ENCODE measurements at places on chromosomes 13 and 19.

GRCh38 chr13:33869005-33869404, 51.1 kb downstream of the RFC3 start:
- DNase-seq = no peak

- no peak for DNase-seq
Observed at GRCh38 chr13:44112700-44113329, 233.1 kb downstream of the LACC1 start.

DNA sequence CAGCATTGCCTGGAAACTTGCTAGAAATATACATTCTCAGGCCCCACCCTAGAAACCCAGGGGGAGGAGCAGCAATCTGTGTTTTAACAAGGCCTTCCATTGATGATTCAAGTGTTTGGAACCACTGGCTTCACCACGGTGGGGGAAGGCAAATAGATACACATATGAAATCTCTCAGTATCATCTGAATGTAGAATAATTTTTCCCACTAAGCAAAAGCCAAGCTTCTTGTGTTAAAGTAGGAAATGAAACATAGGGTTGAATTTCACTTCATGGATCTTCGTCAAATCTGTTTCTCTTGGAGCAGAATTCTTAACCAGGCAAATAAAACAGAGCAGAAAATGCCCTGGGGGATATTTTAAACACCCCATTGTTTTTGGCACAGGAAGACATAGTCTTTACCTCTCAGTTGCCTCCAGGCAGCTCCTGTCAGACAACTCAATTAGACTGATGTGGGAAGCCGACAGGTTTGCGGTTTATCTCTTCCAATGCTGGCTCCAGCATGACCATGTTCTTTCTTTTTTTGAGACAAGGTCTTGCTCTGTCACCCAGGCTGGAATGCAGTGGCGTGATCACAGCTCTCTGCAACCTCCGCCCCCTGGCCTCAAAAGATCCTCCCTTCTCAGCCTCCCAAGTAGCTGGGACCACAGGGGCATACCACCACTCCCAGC, 213.0 kb downstream of the FOXO1 start:
- no peak for DNase-seq

DNA sequence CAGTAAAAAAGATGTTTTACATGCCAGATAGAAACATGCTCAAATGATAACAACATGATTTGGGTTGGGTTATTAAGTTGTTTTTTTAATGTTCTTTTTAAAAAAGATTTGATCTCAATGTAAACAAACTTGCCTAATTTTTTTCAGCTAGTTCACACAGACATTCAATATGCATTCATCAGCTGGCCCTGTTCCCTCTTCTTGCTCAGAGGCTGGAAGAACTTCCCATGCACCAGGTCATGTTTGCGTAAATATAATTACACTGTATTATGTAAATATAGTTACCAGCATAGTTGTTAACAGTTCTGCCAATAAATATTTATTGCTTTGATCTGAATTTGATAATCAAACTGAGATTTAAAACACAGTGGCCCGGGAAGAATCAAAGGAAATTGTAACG, 70.6 kb downstream of the ATP11A start:
- DNase-seq = no peak

- no peak for DNase-seq
Observed at GRCh38 chr19:29415507-29415906, 110.3 kb upstream of the VSTM2B start.

- no peak for DNase-seq
Observed at GRCh38 chr13:113528101-113528812, 37.7 kb upstream of the DCUN1D2 start.

- no peak for DNase-seq
Observed at GRCh38 chr19:3479177-3479833, 1.0 kb downstream of the SMIM24 start.

DNA sequence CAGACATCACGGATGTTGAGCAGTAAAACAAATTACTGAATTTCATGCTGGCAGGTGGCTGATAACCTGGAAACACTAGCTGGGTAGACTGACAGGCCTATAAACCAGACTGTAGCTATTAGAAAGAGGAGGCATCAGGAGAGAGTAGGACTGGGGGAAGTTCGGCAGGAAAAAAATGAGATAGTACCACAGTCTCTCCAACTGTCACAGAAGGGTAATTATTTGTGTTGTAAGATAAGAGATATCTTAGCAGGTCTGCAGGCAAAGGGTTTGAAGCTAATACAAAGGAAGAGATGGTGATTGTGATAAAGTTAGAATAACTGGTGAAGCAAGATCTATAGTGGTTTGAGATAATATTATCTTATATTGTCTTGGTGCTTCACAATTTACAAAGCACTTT, 41.7 kb downstream of the MIPEP start:
- DNase-seq = no peak

GRCh38 chr19:30304540-30304939, 67.6 kb upstream of the ZNF536 start:
- DNase-seq = no peak

- no peak for DNase-seq
Observed at GRCh38 chr13:41312176-41312500, 1.1 kb downstream of the NAA16 start.

DNA sequence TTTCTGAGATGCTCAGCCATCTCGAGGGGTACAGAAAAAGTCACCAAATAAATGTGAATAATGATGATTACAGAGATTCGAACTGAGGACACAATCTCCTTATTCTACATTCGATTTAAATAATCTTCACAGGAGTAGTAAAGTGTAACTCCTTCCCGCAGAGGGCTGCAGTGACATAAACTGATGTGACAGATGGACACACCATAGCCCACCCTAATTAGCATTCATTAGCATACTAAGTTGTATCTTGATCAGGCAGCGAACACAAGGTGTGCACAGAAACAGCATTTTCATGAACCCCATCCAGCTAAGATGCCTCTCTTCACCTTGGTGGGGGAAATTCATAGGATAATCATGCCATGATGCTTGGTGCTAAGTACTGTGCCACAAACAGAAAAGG, 83.0 kb downstream of the TNFSF11 start:
- no peak for DNase-seq

DNA sequence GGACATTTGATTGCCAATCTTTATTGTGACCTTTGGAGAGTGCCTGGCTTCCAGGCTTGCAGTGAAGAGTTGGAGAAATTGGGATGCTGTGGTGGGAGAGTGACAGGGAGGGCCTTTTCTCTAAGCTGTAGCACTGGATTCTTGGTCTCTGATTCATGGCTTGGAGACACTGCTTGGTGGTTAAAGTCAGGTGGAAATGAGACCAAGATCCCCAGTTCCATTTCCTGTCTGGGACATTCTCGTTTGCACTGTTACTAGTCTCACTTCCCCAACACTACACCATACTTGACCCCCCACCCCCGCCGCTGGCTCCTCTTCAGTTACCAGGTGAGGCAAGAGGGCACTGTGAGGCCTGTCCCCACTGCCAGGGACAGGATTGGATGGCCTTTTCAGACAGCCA, 2.9 kb downstream of the SUPT5H start:
- no peak for DNase-seq

DNA sequence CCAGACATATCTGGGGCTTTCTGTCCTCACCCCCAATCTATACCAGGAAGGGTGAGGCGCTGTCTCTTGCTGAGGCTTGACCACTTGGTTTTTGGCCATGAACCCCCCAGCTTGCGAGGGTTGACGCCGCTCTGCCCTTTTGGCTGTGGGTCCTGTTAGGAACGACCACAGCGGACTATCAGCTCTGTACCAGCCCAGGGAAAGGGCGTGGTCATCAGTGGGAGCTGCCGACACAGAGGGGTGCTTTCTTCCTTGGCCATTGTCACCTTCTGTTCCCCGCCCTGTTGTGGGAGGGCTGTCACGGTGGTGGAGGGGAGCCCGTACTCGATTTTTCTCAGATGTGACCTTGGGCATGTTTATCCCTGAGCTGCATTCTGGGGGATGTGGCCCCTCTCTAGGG, 5.7 kb downstream of the DCAF15 start:
- no peak for DNase-seq

- DNase-seq = no peak
Observed at GRCh38 chr13:36880961-36881360, 39.1 kb downstream of the SMAD9 start.

- no peak for DNase-seq
Observed at GRCh38 chr13:84466461-84466860, 584.2 kb upstream of the SLITRK1 start.

- no peak for DNase-seq
Observed at GRCh38 chr13:27041341-27041740, 130.3 kb downstream of the USP12 start.

- DNase-seq = peak; percentile 55
Observed at GRCh38 chr19:44723952-44724319, 24.6 kb upstream of the BCL3 start.

- no peak for DNase-seq
Observed at GRCh38 chr19:52901842-52902241, 4.4 kb upstream of the ZNF320 start.

DNA sequence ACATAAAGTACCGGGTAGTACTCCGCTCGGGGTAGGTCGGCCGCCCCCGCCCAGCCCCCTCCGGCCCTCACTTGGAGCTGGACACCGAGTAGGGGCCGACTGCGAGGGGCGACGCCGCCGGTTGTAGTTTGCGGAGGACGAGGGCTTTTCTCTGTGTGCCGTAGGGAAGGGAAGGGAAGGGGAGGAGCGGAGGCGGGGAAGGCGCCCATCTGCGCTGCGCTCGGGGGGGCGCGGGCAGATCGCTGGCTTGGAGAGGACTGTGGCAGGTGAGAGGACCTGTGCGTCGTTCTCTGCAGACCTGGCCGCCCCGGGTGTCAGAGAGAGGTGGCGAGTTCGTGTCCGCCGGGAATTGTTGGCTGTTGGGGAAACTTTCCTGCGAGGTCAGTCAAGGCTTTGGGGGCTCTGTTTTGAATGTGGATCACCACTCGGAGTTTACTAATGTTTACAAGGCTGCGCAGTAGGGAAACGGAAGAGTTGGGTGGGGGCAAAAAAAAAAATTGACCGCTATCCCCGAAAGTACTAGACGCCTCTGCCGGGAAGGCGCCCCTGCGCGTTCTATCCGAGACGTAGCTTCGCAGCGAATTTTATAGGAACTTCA, 1.4 kb downstream of the ING1 start:
- peak; percentile 68 for DNase-seq

DNA sequence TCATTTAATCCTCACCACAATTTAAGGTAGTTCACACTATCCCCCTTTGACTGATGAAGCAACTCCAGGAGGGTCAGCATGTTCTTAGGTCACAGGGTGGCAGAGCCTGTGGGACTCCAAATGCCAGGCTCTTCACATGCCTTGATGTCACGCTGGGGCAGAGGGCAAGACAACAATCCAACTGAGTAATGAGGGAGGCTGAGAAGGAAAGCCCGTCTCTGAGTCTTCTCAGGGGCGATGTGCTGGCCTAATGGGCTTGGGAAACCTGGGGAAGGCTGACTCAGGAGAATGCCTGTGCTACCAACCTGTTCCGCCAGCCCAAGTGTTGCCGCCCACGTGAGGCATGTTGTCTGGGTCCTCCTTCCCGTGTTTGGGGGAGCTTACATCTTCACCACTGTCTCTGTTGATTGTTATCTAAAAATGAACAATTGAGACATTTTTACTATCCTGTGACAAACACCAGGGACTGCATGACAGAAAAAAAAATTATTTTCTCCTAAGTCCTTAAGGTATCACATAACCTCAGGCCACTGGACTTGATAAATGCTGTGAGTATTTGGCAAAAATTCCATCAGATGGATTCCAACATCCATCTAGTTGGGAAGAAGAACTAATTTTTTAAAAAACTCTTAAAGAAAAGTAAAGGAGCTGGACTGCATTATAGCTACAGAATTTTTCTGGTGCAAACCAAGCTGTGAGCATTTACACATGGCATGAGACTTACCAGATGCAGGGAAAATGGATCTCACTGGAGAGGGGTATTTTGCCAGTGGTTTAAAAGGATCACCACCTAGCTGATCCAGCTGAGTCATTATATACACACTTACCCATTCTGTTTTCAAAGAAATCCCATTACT, 157.5 kb downstream of the RGCC start:
- no peak for DNase-seq

GRCh38 chr19:5032101-5032967, 63.4 kb downstream of the KDM4B start:
- DNase-seq = no peak

DNA sequence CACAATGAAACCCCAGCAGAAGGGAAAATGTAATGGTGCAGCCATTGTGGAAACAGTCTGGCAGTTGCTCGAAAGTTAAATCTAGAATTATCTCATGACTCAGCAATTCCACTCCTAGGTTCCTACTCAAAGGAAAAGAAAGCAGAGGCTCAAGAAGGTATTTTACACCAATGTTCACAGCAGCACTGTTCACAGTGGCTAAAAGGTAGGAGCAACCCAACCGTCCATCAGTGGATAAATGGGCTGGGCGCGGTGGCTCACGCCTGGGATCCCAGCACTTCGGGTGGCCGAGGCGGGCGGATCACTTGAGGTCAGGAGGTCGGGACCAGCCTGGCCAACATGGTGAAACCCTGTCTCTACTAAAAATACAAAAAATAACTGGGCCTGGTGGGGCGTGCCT, 25.9 kb downstream of the ZFR2 start:
- DNase-seq = no peak

DNA sequence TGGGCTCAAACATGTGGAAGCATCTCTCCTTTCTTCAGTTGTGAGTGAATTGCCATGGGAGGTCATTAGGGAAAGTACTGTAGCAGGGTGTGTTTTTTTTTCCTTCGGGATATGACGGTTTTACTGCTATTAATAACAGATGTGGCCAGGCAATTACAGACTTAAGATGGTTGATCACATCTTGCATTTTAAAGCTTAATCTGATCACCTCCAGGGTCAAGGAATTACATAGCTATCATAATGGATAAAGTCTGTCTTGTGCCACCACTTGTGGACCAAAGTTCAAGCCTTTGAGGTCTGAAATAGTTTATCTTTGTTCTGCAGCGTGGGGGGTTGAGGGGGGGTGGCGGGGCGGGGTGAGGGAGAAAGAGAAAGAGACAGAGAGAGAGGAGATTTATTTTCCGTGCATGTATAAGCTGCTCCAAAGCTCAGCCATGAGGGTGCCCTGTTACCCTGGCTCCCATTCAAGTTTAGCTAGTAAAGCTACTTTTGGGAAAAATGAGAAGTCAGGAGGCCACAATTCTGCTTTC, 5.5 kb upstream of the SERP2 start:
- no peak for DNase-seq

DNA sequence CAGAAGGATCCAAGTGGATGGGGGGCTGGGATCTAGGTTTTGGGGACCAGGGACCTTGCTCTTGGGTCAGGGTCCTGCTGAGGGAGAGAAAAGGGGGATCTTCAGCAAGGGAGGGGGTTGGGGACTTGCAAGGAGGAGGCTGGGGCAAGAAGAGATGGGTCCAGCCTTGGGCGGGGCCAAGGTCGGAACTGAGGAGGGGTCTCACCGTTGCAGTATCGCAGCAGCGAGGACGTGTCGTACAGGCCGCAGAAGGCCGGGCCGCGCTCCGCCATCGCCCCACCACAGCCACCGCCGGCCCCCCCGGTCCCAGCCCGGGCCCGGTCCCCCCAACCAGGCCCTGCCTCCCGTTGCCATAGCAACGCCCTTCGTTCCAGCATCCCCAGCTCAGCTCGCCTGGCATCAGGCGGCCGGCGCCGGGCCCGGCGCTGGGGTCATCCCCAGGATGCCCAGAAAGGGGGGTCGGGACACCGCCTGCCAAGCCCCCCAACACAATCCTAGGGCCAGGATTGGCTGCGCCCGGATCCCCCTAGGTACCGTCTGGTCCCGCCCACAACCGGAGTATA, 6.0 kb upstream of the EML2 start:
- no peak for DNase-seq

GRCh38 chr13:112434032-112434431, 57.9 kb downstream of the SPACA7 start:
- no peak for DNase-seq

All from NCI-H1930 (cell line).